ENCODE measurements at places on chromosomes 3 and 15.

GRCh38 chr15:77568973-77569728 lies 63.6 kb downstream of the LINGO1 start:
- no peak for DNase-seq

DNA sequence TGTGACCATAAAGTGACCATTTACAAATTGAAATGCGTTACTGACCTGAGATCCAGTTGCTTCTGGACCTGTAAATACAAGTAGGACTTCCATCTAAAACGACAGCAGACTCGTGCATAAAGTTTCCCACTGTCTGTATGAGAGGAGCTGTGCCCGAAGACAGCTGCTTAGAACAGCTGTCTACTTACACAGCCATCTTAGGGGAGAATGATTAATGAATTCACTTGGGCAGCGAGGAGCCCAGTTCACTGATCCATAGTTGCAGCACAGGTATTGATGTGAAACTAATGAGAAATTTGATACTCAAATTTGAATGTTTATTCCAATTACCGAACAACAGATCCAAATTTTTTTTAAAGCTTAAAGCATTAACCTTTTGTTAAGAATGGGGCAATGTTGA lies 748.1 kb downstream of the NR2F2 start:
- no peak for DNase-seq

GRCh38 chr3:26931896-26932295 lies 309.3 kb downstream of the LRRC3B start:
- DNase-seq: no peak

- no peak for DNase-seq
Measured at GRCh38 chr3:14689247-14689980, 14.5 kb downstream of the C3orf20 start.

- DNase-seq: no peak
Measured at GRCh38 chr3:126835472-126836219, 131.6 kb downstream of the CHCHD6 start.

DNA sequence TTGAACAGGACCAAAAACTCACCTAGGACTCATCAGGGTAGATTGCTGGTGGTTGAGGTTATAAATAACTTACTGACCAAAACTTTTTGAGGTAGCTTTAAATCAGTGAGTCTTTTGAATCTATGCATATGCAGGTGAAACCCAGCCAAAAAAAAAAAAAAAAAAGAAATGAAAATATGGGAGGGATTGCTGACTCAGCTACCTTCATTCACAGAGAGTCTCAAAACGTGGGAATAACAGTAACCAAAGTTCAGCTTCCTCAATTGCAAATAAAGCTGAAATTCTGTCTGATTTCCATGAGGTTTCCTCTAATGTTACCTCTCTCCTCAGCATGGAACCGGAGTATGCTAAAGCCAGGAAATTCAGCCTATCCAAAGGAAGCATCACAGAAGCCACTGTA lies 95.2 kb upstream of the SEMA6D start:
- DNase-seq: no peak

DNA sequence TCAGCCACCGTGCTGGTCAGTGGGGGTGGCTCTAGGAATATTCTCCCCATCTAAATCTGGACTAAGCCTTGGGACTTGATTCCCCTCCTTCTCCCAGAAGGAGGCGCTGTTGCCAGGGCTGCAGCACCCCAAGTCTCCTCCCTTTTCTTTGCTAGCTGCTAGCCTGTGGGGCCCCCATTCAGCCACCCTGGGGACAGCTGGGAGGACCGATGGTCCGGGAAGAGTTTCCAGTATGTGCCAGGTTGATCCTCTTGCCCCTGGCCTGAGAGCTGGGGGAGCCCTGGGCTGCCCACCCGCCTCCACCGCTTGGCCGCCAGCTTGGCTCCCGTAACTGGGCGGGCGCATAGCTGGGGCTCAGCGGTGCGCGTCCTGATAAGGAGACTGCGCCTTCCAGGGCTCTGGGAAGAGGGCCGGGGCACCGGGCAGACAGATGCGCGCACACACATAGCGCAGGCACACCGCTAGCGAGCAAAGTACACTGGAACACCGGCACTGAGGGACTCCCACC lies 4.2 kb downstream of the SMAD6 start:
- no peak for DNase-seq

GRCh38 chr15:49848807-49849206 lies 228.0 kb downstream of the DTWD1 start:
- no peak for DNase-seq

GRCh38 chr15:62771234-62771633 lies 271.3 kb upstream of the TPM1 start:
- DNase-seq: no peak

- no peak for DNase-seq
Measured at GRCh38 chr3:141431411-141432378, 55.1 kb upstream of the RASA2 start.

DNA sequence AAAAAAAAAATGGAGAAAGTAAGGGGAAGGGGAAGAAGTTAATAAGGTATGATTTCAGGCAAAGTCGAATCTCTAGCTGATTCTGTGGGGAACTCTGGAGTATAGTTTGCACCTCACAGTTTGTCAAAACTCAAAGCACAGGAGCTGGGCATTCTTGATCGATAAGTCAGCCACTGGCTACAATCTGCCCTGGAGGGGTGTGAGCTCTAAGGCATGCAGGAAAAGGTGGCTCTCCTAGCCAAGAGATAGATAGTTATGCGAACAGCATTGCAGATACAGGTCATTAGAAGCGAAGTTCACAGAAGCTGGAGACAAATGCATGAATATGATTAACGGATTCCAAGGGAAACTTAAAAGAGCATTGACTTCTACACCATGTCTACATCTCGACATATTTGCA lies 952.6 kb downstream of the AGBL1 start:
- DNase-seq: no peak

GRCh38 chr15:51338496-51338895 lies at the start of gene CYP19A1:
Gene CYP19A1 (minus strand): TSS chr15:51338596. CDS start chr15:51242912, 95,684 bp downstream.
- DNase-seq: no peak

DNA sequence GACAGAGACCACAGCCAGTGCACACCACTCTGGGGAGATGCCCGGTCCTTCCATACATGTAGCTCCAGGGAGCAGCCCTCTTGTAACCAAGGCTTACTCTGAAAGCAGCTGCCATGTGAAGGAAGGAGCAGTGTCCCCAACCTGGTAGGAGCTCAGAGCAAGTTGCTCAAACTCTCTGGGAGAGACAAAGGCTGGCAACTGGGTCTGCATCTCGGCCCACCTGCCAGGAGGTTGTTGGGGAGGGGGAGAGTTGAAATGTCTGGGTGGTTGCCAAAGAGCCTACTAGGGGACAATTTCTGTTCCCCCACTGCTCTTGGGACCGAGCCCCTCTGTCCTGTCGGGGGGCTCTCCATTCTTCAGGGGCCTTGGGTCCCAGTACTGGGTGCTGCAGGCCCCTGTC lies 309.9 kb downstream of the TLE3 start:
- DNase-seq: no peak

GRCh38 chr15:83698294-83698693 lies 44.4 kb downstream of the ADAMTSL3 start:
- DNase-seq: no peak

- no peak for DNase-seq
Measured at GRCh38 chr15:56758770-56759449, 25.6 kb upstream of the ZNF280D start.

DNA sequence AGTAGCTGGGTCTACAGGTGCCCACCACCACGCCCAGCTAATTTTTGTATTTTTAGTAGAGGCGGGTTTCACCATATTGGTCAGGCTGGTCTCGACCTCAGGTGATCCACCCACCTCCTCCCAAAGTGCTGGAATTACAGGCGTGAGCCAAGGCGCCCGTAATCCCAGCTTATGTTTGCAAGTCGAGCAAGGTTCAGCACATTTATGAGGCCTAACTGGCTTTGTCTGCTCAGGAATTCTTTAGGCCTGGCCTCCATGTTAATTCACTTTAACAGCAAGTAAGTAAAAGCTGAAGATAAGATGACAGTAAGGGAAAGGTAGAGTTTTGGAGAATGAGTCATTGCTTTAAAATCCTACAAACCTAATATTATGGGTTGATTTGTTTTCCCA lies 24.6 kb downstream of the SIDT1 start:
- DNase-seq: no peak

All from activated naive CD4-positive, alpha-beta T cell treated with anti-CD3 and anti-CD28 coated beads, Interleukin-2, amount 50 U/mL, for 16 hours (primary cell).